Progenitor cell of endocrine pancreas (in vitro differentiated cells): ENCODE measurements at places on chromosomes 2 and 18. TPM values are rescaled to one million over a fixed set of nuclear protein-coding genes. Genes with fewer than 3 reads are reported as not detected.

Gene DSEL
- 5.9 and 6.2 TPM in 2 replicates for total RNA-seq

- no peak for DNase-seq
- peaks cover 29% of the 10 kb centered on the region for H3K36me3 ChIP-seq
- H3K4me3 ChIP-seq, result no peak overlapping the region
- no peaks in the 10 kb centered on the region for H3K27me3 ChIP-seq
These were observed 2.7 kb upstream of the LCT start for GRCh38 chr2:135839713-135840112.

Gene CYP27A1
- 15.1 and 16.4 TPM in 2 replicates for total RNA-seq

Gene LIMS4
- total RNA-seq, result 0.74 and 1.4 TPM in 2 replicates

Gene MALL
- 6.9 TPM in 2 replicates for total RNA-seq

GRCh38 chr2:202450785-202451184 lies 74.7 kb downstream of the BMPR2 start:
- peaks cover 11% of the 10 kb centered on the region for H3K4me1 ChIP-seq
- peaks cover 11% of the 10 kb centered on the region for H3K36me3 ChIP-seq

DNA sequence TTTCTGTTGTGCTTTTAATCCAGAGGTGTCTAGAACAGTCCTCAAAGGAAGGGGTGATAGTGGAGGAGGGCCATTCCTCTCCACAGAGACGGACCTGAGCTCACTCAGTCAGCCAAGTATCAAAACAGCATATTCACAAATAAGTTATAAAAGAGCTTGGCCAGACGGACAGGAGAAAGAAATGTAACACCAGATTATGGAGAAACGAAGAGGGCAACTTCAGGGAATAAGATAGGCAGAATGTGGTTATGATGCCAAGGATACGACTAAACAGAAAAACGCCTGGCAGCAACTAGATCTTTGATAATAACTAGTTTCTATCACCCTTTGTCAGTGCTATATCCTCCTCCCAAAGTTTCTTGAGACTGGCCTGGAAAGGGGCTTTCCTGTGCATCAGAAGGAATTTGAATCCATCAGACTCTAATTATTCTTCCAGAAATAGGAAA lies 42.5 kb downstream of the MAP4K3 start:
- DNase-seq, result no peak
- peaks cover 2% of the 10 kb centered on the region for H3K36me3 ChIP-seq
- H3K27me3 ChIP-seq, result no peaks in the 10 kb centered on the region
- no peak overlapping the region for H3K27ac ChIP-seq
- H3K4me1 ChIP-seq, result peaks cover 15% of the 10 kb centered on the region

Gene PLCL1
- 41.1 and 48.3 TPM in 2 replicates for total RNA-seq

DNA sequence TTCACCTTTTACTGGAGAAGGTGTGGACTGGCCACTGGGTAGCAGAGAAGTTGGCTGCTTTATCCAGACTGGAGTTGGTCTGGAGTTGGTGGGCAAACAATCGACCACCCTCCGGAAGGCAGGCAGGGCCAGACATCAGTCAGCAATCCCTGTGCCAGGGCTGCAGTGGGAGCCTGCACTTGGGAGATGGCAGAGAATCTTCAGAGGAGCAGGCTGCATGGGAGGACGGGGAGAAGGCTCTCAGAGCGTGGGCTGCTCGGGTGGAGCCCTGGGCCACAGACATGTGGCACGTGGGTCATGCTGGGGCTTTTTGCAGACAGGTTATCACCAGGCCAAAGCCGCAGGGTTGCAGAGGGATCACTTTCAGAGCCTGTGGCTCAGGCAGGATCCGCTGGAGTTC lies 29.6 kb downstream of the SLC9A4 start:
- no peaks in the 10 kb centered on the region for H3K36me3 ChIP-seq
- DNase-seq, result no peak
- no peak overlapping the region for H3K4me3 ChIP-seq
- no peaks in the 10 kb centered on the region for H3K27me3 ChIP-seq
- H3K27ac ChIP-seq, result no peak overlapping the region
- peaks cover 31% of the 10 kb centered on the region for H3K4me1 ChIP-seq

- peaks cover 60% of the 10 kb centered on the region for H3K27me3 ChIP-seq
- no peak for DNase-seq
- no peaks in the 10 kb centered on the region for H3K36me3 ChIP-seq
- H3K4me1 ChIP-seq, result peaks cover 23% of the 10 kb centered on the region
- H3K27ac ChIP-seq, result no peak overlapping the region
- H3K4me3 ChIP-seq, result no peak overlapping the region
These were observed 9.1 kb upstream of the RAB17 start for GRCh38 chr2:237599465-237600110.

GRCh38 chr2:228657807-228658402 lies 476.4 kb upstream of the SPHKAP start:
- H3K4me3 ChIP-seq, result no peak overlapping the region
- peaks cover 15% of the 10 kb centered on the region for H3K4me1 ChIP-seq
- no peaks in the 10 kb centered on the region for H3K36me3 ChIP-seq
- no peak for DNase-seq
- H3K27me3 ChIP-seq, result no peaks in the 10 kb centered on the region
- no peak overlapping the region for H3K27ac ChIP-seq

Gene PLCD4
- total RNA-seq, result 0.38 and 0.62 TPM in 2 replicates

DNA sequence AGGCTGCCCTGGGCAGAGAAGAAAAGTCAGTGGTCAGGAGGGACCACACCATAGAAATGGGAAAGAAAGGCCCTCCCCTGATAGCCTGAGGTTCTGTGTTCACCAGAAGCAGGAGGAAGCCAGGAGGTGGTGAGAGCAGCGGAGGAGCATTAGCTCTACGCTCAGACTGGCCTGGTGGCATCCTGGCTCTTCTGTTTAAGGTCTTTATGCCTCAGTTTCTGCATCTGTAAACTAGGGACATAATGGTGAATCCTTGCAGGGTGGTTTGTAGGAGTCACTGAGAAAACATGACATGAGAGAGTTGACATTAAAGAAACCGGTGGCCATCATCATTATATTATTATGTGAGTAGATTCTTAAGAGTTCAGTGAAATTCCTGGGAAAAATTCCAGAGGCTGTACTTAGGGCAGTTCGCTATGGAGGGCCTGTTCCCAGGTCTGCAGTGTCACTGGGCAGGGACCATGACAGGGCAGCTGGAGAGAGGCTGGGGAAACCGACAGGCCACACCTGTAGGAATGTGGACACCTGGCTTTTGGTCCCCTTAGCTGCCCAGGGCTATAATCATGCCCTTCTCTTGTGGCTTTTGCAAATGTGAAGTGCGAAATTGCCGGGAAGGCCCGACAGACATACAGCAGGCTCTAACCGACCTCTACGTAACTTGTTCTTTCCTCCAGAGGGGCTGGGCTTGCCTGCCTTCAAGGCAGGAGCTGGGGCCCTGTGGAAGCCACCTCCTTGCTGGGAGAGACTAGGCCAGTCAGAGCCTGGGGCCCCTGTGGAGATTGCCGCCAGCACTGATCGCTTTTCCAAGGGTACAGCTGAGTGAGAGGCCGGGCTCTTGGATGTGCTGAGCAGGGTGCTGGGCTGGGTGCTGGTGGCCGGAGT lies 31.0 kb downstream of the GLI2 start:
- DNase-seq, result no peak
- no peak overlapping the region for H3K4me3 ChIP-seq
- no peak overlapping the region for H3K27ac ChIP-seq

Gene KIF5C
- total RNA-seq, result 26.8 and 27.3 TPM in 2 replicates
